Naive thymus-derived CD4-positive, alpha-beta T cell (primary cell): ENCODE measurements at places on chromosomes 1 and 21. TPM values are rescaled to one million over a fixed set of nuclear protein-coding genes. Genes with fewer than 3 reads are reported as not detected.
A peak's percentile ranks its signal among the peaks of the same experiment; 100 is the strongest.

- DNase-seq = no peak
- H3K4me1 ChIP-seq = no peaks in the 10 kb centered on the region
- no peaks in the 10 kb centered on the region for H3K27me3 ChIP-seq
- peaks cover 20% of the 10 kb centered on the region for H3K36me3 ChIP-seq
These were observed 13.1 kb upstream of the BMP8A start for GRCh38 chr1:39478126-39478915.

DNA sequence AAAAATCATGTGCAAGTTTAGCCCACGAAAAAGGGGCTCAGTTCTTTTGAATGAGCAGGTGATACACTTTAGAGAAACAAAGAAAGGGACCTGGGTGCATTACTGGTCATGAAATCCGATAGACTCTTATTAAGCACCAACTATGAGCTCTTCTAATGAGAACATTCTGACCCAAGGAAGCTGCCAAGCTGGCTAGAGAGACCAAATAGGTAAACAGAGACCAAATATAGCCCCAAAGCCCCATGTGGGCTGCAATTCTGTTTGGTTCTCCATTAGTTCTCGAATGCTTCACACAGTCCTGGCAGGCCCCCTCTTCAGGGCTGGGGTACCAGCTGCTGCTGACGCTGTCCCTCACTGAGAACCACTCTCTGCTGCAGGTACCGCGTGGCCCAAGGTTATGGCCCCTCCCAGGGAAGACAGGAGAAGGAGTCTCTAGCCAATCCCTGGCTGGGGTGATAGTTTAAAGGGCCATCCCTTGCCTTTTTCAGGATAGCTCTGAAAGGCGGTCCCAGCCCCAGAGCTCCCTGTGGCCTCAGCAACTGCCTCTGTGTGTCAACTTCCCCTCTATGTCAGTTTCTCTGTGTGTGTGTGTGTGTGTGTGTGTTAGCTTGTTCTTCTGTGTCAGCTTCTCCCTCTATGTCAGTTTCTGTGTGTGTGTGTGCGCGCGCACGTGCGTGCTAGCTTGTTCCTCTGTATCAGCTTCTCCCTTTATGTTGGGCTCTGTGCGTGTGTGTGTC lies 7.1 kb upstream of the UBXN10 start:
- H3K27me3 ChIP-seq = no peaks in the 10 kb centered on the region
- no peak overlapping the region for H3K27ac ChIP-seq
- no peaks in the 10 kb centered on the region for H3K36me3 ChIP-seq
- no peak overlapping the region for H3K4me3 ChIP-seq

DNA sequence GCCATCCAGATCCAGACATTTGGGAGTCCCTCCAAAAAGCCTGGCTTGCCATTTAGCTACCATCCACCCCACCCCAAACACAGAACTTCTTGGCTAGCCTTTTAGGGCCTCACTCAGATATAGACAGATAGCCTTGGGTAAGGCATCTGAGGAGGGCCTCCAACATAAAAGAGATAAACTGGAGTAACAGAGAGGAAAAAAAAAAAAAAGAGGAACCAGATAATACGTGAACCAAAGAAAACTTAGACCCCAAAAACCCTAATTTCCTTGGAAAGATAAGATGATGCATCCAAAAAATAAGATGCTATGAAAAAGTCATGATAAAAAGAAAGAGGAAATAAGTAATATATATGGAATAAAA lies 19.8 kb upstream of the LSS start:
- H3K27me3 ChIP-seq = no peaks in the 10 kb centered on the region
- no peak for DNase-seq
- no peak overlapping the region for H3K4me3 ChIP-seq

DNA sequence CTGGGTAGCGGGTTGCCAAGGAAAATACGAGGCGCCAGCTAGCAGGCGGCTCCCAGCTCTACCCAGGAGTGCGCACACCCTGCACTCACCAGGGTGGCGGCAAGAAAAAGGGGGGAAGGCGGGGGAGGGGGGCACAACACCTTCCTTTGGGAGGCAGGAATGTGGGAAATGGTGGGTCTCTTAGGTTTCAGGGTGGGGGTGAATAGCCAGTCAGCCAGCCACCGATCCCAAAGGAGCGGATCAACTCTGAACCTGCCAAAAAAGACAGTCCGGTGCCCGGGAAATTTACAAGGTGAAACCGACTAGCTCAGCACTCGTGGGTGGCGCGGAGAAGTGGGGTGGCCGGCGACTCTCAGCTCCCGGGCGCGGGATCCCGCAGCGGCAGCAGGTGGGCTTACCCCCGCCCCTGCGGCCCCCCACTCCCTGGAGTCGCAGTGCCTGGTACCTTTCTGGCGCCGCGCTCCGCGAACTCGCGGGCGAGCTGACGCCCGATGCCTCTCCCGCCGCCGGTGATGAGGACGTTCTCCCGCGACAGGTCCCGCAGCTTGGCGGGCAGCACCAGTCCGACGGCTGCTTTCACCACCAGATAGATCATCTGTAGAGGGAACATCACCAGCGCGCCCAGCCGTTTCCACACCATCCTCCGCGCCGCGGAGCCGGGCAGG lies 1.2 kb downstream of the DHRS3 start:
- peaks cover 41% of the 10 kb centered on the region for H3K4me1 ChIP-seq
- peak overlapping the region; percentile 81 for H3K4me3 ChIP-seq
- peak; percentile 28 for DNase-seq

DNA sequence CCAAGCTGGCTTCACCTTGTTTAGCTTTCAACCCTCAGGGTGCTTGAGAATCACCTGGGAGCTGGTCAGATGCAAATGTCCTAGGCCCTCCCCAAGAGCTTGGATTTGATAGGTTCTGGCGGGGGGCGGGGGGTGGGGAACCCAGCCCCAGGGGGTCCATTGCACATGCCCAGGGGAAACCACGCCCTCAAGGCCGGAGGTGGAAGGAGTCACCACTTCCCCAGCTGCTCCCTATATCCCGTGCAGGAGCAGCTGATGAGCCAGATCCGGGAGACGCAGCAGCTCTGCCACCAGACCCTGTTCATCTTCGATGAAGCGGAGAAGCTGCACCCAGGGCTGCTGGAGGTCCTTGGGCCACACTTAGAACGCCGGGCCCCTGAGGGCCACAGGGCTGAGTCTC lies 5.8 kb downstream of the TOR3A start:
- peaks cover 58% of the 10 kb centered on the region for H3K36me3 ChIP-seq
- no peaks in the 10 kb centered on the region for H3K27me3 ChIP-seq
- H3K4me1 ChIP-seq = peaks cover 4% of the 10 kb centered on the region
- H3K4me3 ChIP-seq = no peak overlapping the region

The ZCCHC17 gene
- total RNA-seq = 15.1 TPM

The REN gene
- total RNA-seq = not detected
